ENCODE measurements at places on chromosomes 12 and 14. TPM values are rescaled to one million over a fixed set of nuclear protein-coding genes. Genes with fewer than 3 reads are reported as not detected.

The HNF1A gene
- total RNA-seq = not detected

DNA sequence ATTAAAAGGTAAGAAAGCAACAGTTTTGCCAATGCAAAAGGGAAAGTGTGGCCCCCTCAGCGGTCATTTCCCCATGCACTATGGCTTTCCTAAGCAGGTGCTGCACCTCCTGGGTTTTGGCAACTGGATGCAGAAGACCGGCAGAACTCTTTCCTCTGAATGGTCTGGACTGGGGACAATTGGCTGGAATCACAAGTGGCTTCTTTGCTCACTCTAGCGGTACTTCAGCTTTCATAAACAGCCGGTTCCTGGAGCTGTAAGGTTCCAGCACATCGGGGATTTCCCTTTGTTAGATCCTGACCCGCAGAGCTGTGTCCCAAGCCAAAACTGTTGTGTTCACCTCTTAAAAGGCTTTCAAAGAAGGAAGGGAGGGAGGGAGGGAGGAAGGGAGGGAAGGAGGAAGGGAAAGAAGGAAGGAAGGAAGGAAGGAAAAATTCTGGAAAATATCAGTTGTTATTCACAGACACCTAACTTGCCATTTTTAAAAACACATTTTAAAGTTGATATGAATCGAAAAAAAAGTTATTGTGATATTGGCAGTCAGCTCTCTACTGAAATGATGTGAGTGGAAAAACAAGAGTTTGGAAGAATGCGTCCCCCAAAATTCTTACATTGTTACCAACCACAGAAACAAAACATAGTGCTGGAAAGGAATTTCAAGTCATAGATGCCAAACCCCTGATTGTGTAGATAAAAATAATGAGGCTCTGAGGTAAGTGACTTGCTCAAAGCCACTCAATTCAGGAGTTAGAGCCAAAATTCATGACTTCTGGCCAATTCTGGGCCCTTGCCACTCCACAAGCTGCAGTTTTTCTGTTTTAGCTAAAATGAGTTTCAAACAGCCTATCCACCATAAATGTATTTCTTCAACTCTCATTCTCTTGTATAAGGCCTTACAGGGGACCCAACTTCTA, 220.6 kb upstream of the HMGA2 start:
- DNase-seq = no peak

- DNase-seq = no peak
These were observed 6.7 kb downstream of the BCL7A start for GRCh38 chr12:122028165-122028904.

DNA sequence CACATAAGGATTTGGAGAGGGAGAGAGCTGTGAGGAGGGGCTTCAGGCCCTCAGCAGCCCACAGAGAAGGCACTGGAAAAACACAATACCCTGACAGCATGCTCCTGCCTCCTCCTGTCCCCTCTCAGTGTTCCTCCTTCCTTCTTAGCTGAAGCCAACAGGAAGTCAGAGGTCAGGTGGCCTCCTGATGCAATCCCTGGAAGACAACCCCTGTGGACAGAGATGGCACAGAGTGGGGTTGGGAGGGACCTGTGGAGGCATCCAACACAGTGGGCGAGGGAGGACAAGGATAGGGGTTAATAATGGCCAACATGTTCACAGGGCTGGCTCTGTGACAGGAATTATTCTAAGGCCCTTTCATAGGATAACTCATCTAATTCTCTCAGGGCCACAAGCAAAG, 15.4 kb upstream of the IFI27L2 start:
- no peak for DNase-seq

- peak; percentile 90 for DNase-seq
These were observed 22.7 kb downstream of the CLIP1 start for GRCh38 chr12:122399592-122400373.

DNA sequence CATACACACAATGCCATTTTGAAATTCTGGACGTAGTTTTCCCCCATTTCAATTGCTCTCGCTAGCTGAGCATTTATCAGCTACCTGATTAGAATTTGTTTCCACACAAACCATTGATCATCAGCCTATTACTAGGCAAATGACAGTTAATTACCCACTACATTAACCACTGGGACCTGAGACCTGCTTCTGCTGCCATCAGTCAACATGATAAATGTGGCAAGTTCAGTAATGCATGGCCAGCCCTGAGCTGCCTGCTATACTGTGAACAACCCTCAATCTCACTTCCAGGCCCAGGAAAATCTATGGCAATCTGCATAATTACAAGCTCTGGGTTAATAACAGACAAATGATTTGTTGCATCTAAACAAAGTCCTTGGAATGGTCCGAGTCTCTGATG, 43.5 kb downstream of the LMO3 start:
- DNase-seq = no peak

The FGF23 gene
- not detected for total RNA-seq
